ENCODE measurements at places on chromosomes 5 and 9.

- no peak for DNase-seq
These were observed 11.3 kb upstream of the CDH6 start for GRCh38 chr5:31182136-31182535.

- DNase-seq, result no peak
These were observed 97.9 kb upstream of the DAP start for GRCh38 chr5:10858945-10859344.

GRCh38 chr5:153350175-153350883, 140.1 kb upstream of the GRIA1 start:
- no peak for DNase-seq

- no peak for DNase-seq
These were observed 558.4 kb downstream of the PRDM9 start for GRCh38 chr5:24065779-24066178.

- peak; percentile 68 for DNase-seq
These were observed 307.5 kb downstream of the ZNF608 start for GRCh38 chr5:124438903-124439281.

DNA sequence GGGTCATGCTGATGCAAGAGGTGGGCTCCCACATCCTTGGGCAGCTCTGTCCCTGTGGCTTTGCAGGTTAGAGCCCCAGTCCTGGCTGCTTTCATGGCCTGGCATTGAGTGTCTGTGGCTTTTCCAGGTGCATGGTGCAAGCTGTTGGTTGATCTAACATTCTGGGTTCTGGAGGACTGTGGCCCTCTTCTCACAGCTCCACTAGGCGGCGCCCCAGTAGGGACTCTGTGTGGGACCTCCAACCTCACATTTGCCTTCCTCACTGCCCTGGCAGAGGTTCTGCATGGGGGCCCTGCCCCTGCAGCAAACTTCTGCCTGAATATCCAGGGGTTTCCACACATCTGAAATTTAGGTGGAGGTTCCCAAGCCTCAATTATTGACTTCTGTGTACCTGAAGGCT, 150.1 kb downstream of the NNT start:
- no peak for DNase-seq

DNA sequence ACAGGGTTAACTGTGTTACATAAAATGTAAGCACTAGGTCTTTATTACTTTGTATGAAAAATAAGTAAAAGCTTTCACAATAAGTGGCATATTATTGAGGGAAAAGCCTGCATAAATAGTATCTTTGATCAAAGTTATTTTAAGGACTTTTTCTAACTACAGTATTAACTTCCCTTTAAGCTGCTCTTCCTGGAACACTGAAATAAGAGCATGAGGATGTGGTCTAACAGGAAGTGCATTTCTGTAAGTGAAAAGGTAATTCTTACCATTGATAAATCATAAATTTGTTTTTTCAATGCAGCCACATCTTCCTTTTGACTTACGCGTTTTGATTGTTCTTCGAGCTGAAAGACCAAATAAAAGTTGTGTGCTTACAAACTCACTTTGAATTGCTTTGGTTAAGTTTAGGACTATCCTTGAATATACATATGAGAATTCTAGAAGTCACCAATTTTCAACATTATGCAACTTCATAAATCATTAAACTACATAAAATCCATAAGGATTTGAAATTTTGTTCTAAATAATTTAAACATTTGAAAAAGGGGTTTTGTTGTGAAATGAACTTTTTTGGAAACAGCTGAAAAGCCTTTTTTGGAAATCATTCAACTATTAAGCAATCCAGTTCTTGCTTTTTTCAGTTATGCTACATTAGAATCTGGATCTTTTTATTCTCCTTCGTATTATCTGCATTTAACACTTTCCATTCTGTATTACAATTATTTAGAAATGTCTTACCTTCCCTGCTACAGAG, 50.6 kb downstream of the RASEF start:
- no peak for DNase-seq

DNA sequence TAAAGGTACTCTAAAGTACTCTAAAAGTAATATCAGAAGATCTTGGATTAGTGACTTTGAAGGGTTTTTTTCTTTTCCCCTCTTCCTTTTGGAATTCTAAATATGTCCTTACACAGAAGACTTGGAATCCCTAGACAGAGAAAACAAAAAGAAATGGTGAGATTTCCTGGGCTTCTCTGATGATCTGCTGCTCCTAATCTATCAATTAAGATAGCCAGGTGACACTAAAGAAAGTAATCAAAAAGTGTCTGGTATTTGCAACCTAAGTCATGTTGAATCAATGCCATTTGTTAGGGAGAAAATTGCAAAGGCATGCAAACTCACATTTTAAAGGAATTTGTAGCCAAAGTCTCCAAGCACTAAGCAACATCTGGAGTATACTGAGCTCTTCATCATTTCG, 29.5 kb upstream of the MYO10 start:
- no peak for DNase-seq

- no peak for DNase-seq
These were observed 158.2 kb upstream of the PPP2R2B start for GRCh38 chr5:147036691-147037245.

- no peak for DNase-seq
These were observed 7.9 kb downstream of the G3BP1 start for GRCh38 chr5:151779531-151780125.

- DNase-seq, result no peak
These were observed 34.8 kb downstream of the ZNF462 start for GRCh38 chr9:106897751-106898150.

GRCh38 chr5:76219636-76220035, 136.5 kb downstream of the SV2C start:
- no peak for DNase-seq

DNA sequence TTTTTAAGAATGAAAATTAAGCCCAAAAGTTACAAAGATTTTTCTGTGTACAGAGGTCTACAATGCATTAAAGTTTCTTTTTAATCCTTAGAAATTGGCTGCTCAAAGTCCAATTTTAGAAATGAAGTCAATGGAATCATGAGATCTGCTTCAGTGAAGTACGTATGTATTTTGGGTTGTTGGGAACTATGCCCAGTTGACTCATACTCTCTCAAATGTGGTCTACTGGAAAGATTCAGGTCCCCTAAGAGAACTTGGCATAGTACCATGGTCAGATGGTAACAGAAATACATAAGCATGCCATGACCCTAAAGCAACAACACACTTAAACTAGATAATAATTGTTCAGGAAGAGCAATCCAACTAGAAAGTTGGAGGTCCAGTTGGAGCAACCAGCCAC, 23.0 kb downstream of the FBLL1 start:
- DNase-seq, result no peak

- no peak for DNase-seq
These were observed 28.2 kb upstream of the FOXI1 start for GRCh38 chr5:170077526-170077925.

- no peak for DNase-seq
These were observed 71.8 kb downstream of the AK8 start for GRCh38 chr9:132806306-132806705.

DNA sequence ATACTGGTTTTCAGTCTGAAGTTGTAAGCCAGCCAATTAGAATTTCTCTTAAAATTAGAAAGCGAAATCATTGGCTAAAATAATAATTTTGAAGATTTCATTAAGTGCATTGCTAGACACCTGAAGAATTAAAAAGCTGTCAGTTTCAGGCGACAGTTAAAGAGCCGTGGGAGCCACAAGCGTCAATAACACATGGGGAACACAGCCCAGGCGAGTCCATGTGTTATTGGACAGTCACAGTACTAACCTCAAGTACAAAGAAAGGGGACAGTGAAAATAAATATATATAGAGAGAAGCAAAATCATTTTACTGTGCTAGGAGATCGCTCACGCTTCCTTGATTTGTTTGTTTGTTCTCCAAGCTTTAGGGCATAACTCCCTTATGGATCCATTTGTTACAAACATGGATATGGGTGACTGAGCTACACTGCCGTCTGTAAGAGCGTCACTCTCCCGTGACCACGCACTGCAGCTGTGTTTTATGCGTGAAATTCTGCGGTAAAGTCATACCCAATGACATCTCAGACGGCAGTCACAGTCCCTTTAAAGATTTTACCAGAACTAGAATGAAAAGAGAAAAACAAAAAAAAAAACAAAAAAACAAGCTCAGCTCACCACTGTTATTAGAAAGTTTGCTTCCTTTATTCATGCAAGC, 83.2 kb downstream of the USP20 start:
- no peak for DNase-seq

DNA sequence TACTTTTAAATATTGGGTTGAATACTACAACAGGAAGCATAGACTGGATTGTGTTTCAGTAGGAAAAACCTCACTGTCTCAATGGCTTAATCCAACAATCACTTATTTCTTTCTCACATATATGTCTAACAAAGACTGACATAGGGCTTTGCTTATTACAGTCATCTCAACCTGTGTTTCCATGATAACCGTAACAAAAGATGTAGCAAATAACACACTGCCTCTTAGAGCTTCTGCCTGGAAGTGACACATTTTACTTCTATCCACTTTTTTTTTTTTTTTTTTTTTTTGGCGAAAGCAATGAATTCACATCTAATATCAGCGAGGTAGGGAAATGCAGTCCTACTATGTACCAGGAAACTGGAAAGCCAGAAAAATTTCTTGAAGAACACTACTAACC, 204.9 kb upstream of the CDKN2B start:
- DNase-seq, result no peak

GRCh38 chr5:10064546-10065195, 185.0 kb downstream of the ATPSCKMT start:
- DNase-seq, result no peak

- DNase-seq, result no peak
These were observed 345.6 kb upstream of the ACTBL2 start for GRCh38 chr5:57828221-57828620.

- DNase-seq, result no peak
These were observed 176.8 kb upstream of the PAPPA start for GRCh38 chr9:115976781-115977180.

DNA sequence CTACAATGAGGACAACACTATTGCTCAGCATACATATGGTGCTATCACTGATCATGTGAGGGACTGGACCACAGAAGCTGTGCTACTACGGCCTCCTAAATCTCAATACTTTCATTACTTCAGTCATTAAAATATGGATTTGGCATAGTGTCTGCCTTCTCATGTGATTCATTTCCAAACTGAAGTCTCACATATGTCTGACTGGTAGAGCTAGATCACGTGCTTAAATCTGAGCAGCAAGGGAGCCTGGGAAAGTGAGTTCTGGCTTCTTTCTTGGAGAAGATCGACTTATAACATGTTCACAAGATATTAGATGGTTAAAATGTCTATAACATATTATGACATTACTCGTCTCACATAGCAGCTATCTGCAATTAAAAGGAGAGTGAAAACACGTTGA, 8.3 kb downstream of the KIF4B start:
- DNase-seq, result no peak

GRCh38 chr9:6619909-6620308, 25.6 kb downstream of the GLDC start:
- peak; percentile 44 for DNase-seq

- no peak for DNase-seq
These were observed 684 bp upstream of the JMY start for GRCh38 chr5:79235261-79235633.

DNA sequence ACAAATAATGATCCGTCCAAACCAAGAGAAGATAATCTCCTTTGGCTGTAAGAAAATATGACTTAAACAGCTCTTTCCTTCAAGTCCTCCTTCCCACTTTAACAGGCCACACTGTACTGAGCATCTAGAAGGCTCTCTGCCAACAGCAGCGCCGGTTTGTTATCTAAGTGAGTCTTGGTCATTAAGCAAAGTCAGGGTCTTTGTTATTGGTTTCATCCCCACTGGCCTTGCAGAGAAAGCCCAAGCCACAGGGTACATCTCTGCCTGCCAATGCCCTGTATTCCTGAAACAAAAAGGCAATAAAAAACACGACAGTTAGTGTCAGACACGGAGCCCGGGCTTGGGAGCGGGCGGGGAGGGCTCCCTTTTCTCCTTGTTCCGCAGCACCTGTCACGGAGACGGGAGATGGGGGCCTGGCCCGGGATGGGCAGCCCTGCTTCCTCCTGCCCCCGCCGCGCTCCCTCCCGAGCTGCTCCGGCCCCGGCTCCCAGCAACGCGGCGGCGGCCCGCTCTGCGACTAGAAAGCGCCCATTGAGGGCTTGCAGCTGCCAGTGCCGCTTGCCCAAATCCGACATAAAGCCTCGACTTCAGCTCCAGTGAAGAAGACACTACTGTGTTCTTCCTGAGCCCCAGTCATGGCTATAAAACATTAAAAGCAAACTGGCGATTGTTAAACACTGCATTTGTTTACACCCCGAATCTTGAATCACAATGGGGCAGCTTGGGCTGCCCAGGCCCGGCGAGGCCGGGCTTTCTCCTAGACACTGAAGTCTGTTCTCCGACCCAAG, 28.1 kb upstream of the PIK3R1 start:
- DNase-seq, result peak; percentile 85

DNA sequence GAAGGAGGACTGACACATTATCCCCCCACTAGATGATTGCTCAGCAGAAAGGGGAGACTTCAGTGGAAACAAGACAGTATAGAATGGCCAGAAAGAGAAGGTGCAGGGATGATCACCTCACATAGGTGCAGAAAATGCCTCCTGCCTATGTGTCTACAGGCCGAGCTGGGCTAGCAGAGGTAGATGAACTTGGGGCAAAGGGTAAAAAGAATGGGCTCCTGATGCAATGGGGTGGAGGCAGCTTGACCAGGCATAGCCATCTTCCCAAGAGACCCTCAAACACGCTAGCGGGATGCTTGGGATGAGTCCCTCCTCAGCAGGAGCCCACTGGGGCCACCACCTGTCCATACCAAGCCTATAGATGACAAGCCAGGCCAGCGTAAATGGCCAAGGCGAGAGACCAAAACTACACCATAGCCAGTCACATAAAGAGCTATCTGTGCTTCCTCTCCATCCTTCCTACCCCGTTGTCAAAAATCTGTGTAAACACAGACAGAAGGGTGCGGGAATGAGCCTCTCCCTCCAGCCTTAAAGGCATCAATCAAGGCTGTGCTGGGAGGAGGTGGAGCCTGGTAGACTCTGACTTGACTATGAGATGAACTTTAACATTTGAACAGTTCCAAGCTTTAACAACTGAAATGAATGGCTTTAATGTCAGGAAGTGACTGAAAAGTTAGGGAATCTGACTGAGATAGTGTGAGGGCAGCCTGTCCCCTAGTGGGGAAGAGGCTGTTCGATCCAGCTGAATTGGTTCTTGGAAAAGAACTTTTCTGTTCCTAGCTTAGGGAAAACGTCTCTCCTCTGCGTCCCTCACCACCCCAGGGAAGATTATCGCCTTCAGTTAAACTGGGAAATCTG, 10.4 kb downstream of the C9orf152 start:
- DNase-seq, result no peak

GRCh38 chr9:92171822-92172221, 56.6 kb upstream of the SPTLC1 start:
- DNase-seq, result no peak

GRCh38 chr9:98295824-98296223, 40.4 kb upstream of the TBC1D2 start:
- DNase-seq, result no peak
